ENCODE measurements at places on chromosomes 3 and 15. TPM values are rescaled to one million over a fixed set of nuclear protein-coding genes. Genes with fewer than 3 reads are reported as not detected.

The EXD1 gene
- polyA plus RNA-seq, result not detected

The MORF4L1 gene
- 213 TPM for polyA plus RNA-seq

The TRIM42 gene
- polyA plus RNA-seq, result not detected

The OIP5 gene
- 1.8 TPM for polyA plus RNA-seq

The REC114 gene
- not detected for polyA plus RNA-seq

The CSTA gene
- polyA plus RNA-seq, result 1.8 TPM

The ZNF502 gene
- polyA plus RNA-seq, result 1.4 TPM

The GXYLT2 gene
- 3.2 TPM for polyA plus RNA-seq

The RLBP1 gene
- 0.13 TPM for polyA plus RNA-seq

The CLDN11 gene
- 0.50 TPM for polyA plus RNA-seq

The LSMEM2 gene
- 0.21 TPM for polyA plus RNA-seq

The SEMA5B gene
- polyA plus RNA-seq, result 1.9 TPM

The P3H2 gene
- polyA plus RNA-seq, result 1.7 TPM

The NDUFB5 gene
- polyA plus RNA-seq, result 184 TPM

The STRA6 gene
- not detected for polyA plus RNA-seq

The SERPINI2 gene
- 0.24 TPM for polyA plus RNA-seq

The DPH6 gene
- polyA plus RNA-seq, result 7.4 TPM

The SLC28A1 gene
- polyA plus RNA-seq, result 4.4 TPM

The CDHR4 gene
- 0.15 TPM for polyA plus RNA-seq

The CCDC39 gene
- polyA plus RNA-seq, result 0.09 TPM

The EFCC1 gene
- 3.7 TPM for polyA plus RNA-seq

The TUSC7 gene
- not detected for polyA plus RNA-seq

The DGKG gene
- 1.6 TPM for polyA plus RNA-seq

The POLG gene
- polyA plus RNA-seq, result 33.0 TPM

The CASR gene
- polyA plus RNA-seq, result 1.7 TPM

The PIK3CA gene
- polyA plus RNA-seq, result 3.6 TPM

The RTP3 gene
- not detected for polyA plus RNA-seq

The DNAH1 gene
- polyA plus RNA-seq, result 22.6 TPM

The PP2D1 gene
- polyA plus RNA-seq, result not detected

All from small intestine (tissue), 16 donors.